ENCODE measurements at places on chromosomes 11 and 22.

GRCh38 chr11:45168366-45169130 lies 22.1 kb downstream of the PRDM11 start:
- DNase-seq = no peak

DNA sequence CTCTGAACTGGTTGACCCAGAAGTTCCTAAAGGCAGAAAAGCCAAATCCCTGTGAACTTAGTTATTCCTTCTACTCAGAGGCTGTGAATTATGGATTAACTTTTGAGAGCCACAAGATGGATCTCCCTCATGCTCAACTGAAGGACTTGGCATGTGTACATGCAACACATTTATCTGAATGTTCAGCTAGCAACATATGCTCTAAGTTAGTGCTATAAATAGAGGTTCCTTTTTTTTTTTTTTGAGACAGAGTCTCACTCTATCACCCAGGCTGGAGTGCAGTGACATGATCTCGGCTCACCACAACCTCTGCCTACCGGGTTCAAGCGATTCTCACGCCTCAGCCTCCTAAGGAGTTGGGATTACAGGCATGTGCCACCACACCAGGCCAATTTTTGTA lies 40.1 kb downstream of the EIF4ENIF1 start:
- DNase-seq = no peak

DNA sequence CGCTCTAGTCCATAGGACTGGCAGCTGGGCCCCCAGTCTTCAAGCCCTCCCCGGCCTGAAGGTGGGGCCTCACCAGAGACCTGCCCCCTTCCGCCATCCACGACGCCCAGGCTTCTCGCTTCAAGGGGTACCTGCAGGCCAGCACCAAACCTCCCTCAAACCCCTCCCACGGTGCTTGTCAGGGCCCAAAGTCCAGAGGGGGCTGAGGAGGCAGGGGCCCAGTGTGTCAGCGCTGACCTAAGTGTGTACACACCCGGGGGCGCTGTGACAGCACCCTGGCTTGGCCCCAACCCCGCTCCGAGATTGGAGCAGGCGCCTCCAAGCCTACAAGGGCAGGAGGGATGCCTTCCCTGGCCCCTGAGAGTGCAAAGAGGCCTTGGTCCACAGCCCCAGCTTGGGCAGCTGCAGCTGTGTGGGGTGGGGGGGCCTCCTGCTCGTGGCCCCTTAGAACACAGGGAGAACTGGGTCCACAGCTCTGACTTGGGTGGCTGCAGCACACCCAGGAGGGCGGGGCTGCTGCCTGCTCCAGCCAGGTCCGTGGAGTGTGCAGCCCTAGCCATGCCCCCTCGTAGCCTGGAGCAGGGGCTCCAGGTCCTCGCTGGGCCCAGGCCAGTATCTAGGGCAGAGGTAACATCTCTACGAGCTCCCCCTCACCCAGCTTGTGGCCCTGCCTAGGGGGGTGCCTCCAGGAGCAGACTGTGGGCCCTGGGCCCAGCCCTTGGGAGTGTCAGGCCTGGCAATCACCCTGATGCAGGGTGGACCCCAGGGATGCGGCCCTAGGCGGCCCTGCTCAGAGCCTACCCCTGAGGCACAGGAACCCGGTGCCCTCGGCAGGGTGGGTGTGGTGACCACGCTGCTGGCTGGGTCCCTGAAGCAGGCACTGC lies 4.9 kb downstream of the SBF2 start:
- no peak for DNase-seq

- no peak for DNase-seq
These were observed 138.9 kb downstream of the LUZP2 start for GRCh38 chr11:24635588-24636290.

- no peak for DNase-seq
These were observed 150.2 kb downstream of the SNX19 start for GRCh38 chr11:130765951-130766649.

GRCh38 chr11:65639623-65640482 lies 2.0 kb downstream of the SIPA1 start:
- DNase-seq = no peak

DNA sequence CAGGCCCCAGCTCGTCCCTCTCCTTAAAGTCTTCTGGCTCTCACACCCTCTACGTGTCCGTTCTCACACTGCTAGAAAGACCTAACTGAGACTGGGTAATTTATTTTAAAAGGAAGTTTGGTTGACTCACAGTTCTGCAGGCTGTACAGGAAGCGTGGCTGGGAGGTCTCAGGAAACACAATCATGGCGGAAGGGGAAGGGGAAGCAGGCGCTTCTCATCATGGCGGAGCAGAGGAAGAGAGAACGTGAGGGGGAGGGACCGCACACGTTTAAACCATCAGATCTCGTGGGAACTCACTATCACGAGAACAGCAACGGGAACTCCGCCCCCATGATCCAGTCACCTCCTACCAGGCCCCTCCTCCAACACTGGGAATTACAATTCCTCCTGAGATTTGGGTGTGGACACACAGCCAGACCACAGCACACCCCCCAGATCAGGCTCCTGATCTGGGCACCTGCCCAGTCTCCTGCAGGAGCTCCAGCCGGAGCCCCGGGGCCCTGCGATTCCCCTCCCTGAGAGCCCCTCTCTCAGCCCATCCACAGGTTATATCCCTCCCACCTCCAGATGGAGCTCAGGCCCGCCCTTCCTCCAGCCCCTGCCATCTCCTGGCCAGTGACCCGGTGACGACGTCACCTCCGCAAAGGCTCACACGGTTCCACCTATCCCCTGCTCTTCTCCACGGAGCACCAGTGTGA lies 170.2 kb downstream of the BRD1 start:
- DNase-seq = peak; percentile 70

DNA sequence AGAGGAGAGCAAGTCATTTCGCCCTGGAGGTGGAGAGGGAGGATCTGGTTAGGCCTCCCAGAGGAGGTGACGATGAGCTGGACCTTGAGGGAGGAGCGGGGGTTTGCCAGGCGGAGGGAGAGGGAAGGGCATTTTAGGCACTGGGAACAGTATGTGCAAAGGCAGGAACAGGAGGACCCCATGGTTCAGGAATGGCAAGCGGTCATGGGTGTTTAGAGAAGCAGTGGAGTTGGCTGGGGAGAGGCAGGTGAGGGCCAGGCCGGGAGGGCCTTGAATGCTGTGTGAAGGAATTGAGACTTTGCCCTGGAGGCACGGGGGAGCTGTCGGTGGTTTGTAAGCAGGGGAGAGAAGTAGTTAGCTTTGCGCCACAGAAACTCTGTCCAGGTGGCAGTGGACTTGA lies 10.3 kb downstream of the PRDM11 start:
- DNase-seq = no peak

DNA sequence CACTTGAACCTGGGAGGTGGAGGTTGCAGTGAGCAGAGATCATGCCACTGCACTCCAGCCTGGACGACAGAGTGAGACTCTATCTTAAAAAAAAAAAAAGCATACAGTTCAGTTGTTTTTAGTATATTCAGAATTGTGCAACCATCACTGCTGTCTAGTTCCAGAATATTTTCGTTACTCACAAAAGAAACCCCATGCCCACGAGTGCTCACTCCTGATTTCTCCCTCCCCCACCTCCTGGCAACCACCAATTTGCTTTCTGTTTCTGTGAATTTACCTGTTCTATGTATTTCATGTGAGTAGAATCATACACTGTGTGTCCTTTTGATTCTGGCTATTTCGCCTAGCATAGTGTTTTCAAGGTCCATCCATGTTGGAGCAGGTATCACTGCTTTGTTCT lies 24.8 kb downstream of the PTPRJ start:
- DNase-seq = peak; percentile 45

- DNase-seq = no peak
These were observed 2.9 kb downstream of the GRIA4 start for GRCh38 chr11:105612771-105613170.
